ENCODE measurements at places on chromosomes 16 and 17.

DNA sequence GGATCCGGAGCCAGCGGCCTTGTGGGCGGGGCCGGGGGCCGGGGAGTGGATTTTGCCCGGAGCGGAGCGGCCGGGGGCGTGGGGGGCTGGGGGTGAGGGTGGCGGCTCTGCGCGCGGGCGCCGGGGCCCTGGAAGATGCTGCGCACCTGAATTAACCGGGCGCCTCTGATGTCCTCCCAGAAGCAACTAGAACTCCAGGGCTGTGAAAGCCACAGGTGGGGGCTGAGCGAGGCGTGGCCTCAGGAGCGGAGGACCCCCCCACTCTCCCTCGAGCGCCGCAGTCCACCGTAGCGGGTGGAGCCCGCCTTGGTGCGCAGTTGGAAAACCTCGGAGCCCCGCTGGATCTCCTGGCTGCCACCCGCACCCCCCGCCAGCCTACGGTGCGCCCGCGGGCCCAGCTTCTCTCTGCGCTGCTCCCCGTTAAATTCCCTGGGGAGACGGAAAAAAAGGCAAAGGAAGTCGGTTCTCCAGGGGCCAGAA, 549 bp downstream of the SLC26A11 start:
- no peak for DNase-seq

DNA sequence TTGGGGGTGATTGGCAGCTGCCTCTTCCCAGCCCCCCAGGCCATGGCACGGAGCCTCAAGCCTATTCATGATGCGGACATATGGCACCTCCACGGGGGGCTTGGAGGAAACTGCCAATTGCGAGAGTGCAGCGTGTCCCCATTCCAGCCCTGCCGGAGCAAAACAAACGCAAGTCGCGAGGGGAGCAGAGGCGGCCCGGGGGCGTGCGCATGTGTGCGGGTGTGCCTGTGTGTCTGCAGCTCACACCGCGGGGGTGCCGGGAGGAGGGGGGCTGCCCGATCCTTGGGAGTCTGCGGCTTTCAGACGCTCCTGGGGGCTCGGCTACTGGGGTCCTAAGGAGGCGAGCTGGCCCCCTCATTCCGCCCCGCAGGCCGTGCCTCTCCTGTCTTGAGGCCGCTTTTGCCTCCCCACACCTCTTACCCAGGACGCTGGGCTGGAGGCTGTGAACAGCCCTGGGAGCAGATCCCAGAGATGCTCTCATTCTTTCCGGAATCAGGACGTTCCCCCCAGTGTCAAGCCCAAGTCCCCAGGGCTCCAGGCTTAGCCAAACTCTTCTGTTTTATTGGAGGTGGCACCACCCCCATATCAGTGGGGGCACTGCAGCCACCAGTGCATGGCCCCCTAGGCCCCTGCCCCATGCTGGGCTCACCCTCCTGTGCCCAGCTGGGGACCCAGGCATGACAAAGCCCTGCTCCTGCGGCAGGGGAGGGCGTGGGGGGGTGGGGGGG, 29.1 kb downstream of the ENDOV start:
- DNase-seq, result peak; percentile 77

GRCh38 chr17:8693328-8693727, 51.3 kb downstream of the CCDC42 start:
- no peak for DNase-seq

- no peak for DNase-seq
Observed at GRCh38 chr17:76442341-76443338, 10.3 kb downstream of the UBE2O start.

GRCh38 chr16:83967838-83968305, at the start of gene NECAB2:
Gene NECAB2, plus strand, starts transcription at chr16:83968244. Its CDS starts 405 bp downstream, at chr16:83968649.
- no peak for DNase-seq

DNA sequence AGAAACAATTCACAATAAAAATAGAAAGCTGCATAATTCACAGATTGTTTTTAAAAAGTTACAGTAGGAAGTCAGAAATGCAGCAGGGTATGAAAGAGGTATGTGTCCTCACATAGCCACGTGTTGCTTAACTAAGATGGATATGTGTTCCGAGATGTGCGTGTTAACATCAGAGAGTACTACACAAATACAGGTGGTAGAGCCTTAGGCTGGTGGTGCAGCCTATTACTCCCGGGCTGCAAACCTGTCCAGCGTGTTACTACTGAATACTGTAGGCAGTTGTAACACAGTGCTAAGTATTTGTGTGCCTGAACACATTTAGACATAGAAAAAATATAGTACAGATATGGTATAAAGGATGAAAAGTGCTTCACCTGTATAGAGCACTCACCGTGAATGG, 46.4 kb downstream of the USP10 start:
- no peak for DNase-seq

- no peak for DNase-seq
Observed at GRCh38 chr17:80463784-80464400, 12.5 kb downstream of the NPTX1 start.

DNA sequence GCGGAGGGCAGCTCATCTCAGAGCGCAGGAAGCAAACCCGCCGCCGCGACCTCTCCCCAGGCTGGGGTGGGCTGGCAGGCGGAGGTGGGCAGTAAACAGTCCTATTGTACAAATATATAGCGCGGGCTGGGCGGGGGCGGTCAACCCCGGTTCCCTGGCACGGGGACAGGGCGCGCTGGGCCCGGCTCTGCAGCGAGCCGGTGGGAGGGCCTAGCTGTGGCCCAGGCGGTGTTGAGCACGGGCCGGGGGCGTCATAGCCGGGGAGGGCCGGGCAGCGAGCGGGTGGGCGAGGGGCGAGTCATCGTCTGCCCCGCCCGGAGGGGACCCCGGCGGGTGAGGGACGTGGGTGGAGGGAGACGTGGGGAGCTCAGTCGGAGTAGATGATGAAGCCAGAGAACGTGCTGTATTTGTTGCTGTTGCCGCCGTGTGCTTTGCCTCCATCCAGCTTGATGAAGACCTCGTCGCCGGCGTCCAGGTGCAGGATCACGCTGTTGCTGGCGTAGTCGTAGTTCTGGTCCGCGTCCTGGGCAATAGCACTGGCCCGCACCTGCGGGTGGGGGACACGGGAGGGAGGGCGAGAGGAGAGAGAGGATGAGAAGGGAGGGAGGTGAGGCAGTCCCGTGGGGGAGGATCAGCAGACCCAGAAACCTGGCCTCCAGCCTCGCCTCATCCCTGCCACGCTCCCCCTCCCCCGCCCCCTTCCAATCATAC, 8.1 kb downstream of the C1QL1 start:
- peak; percentile 78 for DNase-seq

DNA sequence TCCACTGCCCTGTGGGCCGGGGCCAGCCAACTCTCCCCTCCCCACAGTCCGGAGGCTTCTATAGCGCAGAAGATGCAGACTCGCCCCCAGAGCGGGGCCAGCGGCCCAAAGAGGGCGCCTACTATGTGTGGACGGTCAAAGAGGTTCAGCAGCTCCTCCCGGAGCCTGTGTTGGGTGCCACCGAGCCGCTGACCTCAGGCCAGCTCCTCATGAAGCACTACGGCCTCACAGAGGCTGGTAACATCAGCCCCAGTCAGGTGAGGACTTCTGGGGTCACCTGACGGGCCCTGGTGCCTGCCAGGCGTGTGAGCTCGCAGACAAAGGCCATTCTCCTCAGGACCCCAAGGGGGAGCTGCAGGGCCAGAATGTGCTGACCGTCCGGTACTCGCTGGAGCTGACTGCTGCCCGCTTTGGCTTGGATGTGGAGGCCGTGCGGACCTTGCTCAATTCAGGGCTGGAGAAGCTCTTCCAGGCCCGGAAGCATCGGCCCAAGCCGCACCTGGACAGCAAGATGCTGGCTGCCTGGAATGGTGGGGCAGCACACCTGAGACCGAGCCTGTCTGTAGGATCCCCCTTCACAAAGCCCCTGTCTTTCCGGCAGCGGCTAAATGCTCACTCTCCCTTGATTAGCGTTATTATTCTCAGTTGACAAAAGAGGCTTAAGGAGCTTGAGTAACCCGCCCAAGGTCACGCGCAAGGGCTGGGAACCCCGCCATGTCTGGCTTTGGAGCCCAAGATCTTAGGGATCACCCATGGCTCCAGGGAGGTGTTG, 3.9 kb downstream of the SPATA20 start:
- DNase-seq, result peak; percentile 85

GRCh38 chr17:12842936-12843335, 53.6 kb downstream of the ARHGAP44 start:
- DNase-seq, result no peak

GRCh38 chr17:81916234-81917001, 1.6 kb downstream of the SIRT7 start:
- DNase-seq, result no peak

GRCh38 chr16:27786221-27786922, 236.4 kb downstream of the KATNIP start:
- DNase-seq, result no peak

DNA sequence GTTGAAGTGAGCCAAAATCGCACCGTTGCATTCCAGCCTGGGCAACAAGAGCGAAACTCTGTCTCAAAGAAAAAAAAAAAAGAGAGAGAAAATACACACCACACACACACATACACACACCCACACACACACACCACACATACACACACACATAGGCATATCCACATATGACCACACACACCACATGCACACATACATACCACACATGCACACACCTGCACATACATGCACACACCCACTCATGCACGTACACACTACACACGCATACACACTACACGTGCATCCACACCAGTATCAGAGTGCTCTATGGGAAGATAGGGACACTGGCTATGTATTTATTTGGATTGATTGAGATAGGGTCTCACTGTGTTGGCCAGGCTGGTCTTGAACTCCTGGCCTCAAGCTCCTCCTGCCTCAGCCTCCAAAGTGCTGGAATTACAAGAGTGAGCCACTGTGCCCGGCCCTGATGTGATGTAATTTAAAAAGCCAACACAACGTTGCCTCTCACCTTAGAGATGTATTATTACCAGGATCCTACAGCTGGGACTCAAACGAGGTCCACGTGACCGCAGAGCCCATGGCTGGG, 17.8 kb upstream of the GINS2 start:
- no peak for DNase-seq

GRCh38 chr17:80116276-80116920, 15.0 kb downstream of the GAA start:
- no peak for DNase-seq

DNA sequence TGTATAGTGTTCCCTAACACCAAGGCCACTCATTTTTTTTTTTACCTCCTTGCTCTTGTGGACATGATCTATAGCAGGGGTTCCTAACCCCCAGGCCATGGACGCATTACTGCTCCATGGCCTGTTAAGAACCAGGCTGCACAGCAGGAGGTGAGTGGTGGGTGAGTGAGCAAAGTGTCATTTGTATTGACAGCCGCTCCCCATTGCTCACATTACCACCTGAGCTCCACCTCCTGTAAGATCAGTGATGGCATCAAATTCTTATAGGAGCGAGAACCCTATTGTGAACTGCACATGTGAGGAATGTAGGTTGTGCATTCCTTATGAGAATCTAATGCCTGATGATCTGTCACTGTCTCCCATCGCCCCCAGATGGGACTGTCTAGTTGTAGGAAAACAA, 342.0 kb downstream of the SOX9 start:
- DNase-seq, result no peak

DNA sequence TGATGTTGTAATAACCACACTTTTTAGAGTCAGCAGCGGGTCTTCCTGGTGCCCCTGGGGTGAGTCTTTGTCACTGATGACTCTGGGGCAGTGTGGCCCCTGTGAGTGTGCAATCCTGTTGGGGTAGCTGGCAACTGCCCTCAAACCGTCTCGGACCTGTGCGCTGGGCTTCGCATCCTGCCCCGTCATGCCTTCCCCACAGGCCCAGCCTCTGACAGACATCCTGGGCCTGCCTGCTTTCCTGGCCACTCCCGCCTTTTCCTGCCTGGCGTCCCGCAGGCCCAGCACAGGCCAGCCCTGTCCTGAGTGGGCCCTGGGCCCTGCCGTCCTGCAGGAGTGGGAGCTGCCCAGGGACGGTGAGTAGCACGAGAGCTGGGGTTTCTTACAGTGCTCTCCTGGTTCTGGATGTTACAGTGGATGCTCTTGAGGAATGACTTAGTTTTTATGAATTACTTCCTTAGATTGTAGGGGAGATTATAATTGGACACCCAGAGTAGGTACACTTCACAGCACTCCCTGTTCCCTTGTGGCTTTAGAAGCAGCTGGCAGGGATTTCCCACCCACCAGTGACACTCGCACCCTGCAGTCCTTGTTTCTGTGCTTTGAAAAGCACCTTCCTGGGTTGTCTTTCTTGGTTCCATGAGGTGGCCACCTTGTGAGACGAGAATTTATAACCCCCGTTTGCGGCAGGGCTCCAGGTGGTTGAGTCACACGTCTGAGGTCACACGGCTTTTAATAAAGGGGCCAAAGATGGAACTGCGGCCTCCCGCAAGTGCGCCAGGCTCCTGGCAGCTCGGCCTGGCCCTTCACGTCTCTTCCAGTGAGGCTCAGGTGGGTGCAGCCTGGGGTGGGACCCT, 50.0 kb upstream of the CAPN15 start:
- no peak for DNase-seq

DNA sequence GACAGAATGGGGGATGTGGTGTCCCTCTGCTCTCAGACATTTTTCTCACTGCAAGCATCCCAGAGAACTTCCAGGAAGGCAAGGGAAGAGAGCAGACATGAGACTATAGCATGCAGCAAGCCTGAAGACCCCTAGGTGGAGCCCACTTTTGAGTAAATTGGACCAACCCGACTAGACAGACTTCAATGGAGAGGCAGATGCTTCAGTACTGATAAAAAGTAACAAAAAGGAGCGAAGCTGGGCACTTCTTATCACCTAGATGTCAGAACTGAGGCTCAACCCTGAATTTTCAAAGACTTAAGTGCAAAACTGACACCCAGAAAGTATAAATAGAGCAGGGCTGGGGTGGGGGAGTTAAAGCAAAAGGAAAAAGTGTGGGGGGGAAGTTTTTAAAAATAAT, 130.8 kb downstream of the PMP22 start:
- no peak for DNase-seq

- DNase-seq, result no peak
Observed at GRCh38 chr17:66950886-66951604, 13.5 kb upstream of the CACNG4 start.

GRCh38 chr16:9775998-9776397, 406.2 kb downstream of the GRIN2A start:
- no peak for DNase-seq

- DNase-seq, result no peak
Observed at GRCh38 chr17:80101946-80102663, 724 bp downstream of the GAA start.

DNA sequence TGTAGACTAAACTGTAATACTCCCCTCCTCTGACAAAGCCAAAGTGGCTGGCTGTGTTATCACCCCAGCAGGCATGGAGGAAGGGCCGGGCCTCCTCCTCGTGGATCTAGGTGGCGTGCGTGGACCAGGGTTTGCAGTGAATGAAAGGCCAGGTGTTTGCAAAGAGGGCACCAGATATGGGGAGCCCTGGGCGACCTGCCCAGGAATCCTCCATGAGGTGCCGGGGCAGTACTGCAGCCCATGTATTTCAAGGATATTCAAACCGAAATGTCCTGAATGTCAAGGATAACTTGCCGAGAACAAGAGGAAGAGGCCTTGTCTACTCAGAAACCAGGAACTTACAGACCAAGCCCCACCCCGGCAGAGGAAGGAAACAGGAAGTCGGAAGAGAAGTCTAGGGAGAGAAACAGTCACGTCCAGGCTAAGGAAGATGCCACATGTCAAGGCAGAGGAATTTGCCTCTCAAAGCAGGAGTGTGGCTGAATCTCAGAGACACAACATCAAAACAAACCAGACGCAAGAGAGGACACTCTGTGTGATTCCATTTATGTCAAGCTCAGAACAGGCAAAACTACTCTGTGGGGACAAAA, 13.7 kb upstream of the OSGIN1 start:
- DNase-seq, result peak; percentile 44

All from upper lobe of left lung (tissue), 6 donors.